ENCODE measurements at places on chromosomes 3 and 15. TPM values are rescaled to one million over a fixed set of nuclear protein-coding genes. Genes with fewer than 3 reads are reported as not detected.

DNA sequence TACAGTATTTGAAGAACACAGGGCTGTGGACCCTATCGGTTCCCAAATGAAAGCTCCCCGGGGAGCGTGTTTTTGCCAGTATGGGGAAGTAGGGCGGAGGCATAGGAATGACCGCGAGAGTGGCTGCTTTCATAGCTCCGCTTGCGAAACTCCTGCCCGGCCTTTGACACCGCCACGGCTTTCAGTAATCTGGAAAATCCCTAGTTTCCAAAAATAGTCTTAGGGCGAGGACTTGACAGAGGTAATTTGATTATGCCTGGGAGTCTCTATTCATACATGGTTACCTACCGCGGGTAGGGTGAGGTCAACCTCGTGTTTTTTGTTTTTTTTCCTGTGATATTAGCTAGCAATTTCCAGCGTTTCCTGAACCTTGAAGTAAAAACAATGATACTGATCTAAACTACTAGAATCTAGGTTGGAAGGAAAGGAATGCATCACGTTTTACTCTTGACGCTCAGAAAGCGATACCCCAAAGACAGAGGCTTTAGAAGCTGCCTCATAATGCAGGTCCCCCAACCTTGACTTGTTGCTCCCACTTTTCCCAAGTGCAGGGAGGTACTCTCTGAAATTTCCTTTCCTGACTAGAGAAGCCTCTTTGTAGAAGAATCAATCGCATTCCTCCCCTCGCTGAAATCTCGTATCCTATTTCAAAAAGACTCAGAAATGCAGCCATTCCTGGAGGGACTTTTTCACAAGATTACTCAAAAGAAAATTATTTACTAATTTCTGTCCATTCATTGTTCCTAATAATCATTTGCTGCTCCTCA, 894 bp upstream of the CCNL1 start:
- peak; percentile 90 for DNase-seq

DNA sequence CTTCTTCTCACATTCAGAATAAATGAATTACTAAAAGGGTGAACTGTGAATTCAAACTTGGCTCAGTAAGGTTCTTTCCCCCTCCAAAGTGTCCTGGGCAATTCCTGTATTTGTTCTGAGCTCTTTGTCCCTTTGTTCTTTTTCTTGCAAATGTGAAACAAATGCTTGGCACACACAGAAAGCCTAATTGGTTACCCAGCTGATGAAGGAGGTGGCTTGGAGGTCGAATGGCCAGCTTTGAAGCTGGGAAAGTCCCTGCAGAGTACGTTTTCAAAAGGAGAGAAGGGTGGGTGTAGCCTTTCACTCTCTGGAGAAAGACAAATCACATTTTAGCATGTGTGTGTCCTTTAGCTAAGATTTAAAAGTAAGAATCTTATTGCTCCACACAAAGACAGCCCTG, 154.4 kb downstream of the PEX5L start:
- DNase-seq = peak; percentile 2

- DNase-seq = no peak
Measured at GRCh38 chr3:168581771-168582225, 486.1 kb upstream of the GOLIM4 start.

DNA sequence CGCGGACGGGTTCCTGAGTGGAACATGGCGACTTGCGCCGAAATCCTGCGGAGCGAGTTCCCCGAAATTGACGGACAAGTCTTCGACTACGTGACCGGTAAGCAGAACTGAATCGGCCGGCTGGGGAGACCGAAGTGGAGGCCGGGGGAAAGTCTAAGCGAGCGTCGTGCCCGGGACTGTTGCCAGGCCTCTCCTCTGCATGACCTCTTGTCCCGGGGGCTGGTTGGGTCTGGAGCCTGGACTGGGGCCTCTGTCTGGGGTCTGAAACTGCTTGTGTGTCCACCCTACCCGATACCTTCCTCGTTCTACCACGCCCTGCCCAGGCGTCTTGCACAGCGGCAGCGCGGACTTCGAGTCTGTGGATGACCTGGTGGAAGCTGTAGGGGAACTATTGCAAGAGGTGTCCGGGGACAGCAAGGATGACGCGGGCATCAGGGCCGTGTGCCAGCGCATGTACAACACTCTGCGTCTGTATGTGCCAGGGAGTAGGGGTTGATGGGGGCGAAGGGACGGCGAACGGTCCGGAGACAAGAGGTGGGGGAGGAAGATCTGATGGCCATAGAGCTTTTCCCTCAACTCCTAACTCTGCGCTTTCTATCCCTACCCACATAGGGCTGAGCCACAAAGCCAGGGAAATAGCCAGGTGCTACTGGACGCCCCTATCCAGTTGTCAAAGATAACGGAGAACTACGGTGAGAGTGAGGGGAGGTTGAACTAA, at the start of gene ABCF3:
TSS of gene ABCF3 (plus strand) at position 16 of the 718 bp plus-strand sequence. CDS start at position 25, 9 bp downstream.
- DNase-seq = peak; percentile 59

- no peak for DNase-seq
Measured at GRCh38 chr15:52340093-52340492, 44.5 kb upstream of the MYO5C start.

SLC12A1 gene
- total RNA-seq = not detected

GRCh38 chr15:94099574-94099960, 131.8 kb upstream of the MCTP2 start:
- no peak for DNase-seq

DNA sequence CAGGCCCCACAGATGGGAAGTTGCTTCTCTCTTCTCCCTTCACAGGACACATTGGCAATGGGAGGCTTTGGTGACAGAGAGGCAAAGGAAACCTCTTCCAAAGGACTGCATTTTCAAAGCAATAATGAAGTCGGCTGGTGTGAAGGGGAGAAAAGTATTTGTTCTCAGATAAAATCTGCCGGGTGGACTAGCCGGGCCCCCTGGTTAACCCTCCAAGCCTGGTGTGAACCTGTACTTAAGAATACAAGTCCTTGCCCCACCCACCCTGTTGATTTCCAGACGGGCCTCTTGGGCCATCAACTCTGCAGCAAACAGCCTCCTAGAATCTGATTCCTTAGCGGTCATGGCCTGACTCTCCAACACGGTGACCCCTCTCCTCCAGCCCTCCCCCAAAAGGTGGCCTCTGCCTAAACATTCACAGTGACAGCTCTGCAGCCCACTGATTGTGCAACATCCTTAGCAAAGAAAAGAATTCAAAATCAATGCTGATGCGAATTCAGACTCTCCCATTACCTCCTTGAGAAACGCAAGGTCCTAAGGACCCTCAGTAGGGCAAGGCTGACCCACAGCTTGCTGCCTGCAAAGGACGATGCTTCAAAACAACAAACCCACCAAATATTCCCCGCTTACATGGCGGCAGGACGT, 9.9 kb downstream of the TLE3 start:
- DNase-seq = no peak

- no peak for DNase-seq
Measured at GRCh38 chr3:192726385-192726784, 956 bp downstream of the FGF12 start.

FSD2 gene
- total RNA-seq = not detected

DNA sequence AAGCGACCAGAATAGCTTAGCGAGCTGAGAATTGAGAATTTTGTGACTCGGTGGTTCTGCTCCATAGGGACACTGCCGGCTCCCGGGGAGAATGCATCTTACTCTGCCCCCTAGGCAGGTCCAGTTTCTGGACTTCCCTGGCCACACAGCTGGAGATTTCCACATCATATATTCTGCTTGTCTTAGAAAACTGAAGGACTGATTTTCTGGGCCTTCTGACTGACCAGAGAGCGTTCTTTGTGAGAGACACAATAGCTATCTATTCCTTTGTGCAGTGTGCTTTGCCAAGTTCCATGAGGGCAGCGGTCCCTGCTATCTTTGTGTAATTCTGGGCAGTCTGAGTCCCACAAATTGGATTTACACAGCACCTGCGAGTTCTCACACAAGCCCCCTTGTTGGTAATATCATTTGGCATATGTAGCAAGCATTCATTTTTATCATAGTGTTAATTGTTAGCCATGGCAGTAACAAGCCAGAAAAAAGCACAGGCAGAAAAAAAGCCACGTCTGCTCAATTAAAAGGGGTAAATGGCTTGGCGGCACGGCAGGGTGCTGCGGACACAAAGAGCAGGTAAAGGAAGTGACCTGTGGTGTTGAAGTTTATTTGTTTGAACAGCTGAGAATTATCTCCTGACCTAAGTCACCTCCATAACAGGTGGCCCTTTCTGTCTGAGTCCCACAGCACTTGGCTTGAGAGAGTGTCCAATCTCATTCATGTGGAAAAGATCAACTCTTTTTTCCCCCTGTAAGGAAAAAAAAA, 688.7 kb downstream of the TUSC7 start:
- no peak for DNase-seq

- DNase-seq = peak; percentile 73
Measured at GRCh38 chr3:39637807-39638206, 170.3 kb downstream of the MOBP start.

POC1A gene
- 8.7 TPM for total RNA-seq

TBC1D2B gene
- total RNA-seq = 24.2 TPM

DNA sequence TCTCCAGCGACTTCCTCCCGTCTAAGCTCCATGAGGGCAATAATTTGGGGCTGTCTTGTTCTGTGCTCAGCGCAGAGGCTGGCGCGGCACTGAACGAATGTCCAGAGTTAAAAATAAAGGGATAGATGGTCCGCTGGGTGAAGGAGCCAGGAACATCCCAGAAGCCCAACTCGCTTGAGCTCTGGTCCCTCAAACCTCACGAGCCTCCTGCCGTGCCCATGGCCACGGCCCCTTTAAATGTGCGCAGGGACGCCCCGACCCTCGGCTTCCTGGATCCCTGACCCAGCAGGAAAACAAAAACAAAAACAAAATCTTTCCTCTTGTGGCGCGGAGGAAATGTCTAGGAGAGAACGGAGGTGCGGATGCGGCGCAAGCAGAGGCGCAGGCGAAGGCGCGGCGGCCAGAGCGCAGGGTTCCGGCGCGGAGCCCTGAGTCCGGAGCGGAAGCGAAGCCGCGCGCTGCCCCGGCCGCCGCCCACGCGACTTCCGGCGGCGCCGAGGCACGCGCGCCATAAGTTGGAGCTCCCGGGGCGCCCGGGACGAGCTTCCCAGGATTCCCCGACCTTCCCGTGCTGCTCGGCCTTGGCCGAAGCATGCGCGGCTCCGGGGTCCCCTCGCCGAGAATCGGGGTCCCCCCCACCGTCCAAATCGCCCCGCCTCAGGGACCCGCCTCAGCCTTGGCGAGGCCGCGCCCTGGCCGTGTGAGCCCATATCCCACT, 52.9 kb upstream of the WNT7A start:
- no peak for DNase-seq

ONECUT1 gene
- total RNA-seq = not detected

DNA sequence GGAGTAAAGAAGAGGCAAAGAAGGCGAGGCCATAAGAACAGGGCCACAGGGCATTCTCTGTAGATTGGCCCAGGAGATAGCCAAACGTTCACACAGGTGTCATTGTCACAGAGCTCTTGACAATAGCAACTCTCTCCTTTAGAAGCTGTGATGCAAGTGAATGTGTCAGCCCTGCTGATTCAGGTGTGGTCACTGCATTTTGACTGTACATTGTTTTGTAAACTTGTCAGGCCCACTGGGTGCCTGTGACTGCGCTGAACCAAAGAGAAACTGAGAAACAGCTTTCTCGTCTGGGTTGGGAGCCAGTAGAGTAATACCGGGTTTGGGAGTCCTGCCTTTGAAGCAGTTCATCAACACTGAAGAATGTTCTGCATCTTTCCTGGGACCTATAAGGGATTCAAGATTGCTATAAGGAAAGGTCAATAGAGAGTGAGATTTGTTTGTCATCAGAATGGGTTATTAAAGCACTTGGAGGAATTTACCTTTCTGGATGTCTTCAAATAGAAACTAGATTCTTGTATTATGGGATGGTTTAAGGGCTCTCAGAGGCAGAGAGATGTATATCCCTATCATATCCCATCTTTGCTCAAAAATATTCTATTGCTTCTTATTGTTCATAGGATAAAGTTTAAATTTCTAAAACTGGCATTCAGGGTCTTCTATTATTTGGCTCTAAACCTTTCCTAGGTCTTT, 45.4 kb downstream of the TMEM45A start:
- no peak for DNase-seq

DNA sequence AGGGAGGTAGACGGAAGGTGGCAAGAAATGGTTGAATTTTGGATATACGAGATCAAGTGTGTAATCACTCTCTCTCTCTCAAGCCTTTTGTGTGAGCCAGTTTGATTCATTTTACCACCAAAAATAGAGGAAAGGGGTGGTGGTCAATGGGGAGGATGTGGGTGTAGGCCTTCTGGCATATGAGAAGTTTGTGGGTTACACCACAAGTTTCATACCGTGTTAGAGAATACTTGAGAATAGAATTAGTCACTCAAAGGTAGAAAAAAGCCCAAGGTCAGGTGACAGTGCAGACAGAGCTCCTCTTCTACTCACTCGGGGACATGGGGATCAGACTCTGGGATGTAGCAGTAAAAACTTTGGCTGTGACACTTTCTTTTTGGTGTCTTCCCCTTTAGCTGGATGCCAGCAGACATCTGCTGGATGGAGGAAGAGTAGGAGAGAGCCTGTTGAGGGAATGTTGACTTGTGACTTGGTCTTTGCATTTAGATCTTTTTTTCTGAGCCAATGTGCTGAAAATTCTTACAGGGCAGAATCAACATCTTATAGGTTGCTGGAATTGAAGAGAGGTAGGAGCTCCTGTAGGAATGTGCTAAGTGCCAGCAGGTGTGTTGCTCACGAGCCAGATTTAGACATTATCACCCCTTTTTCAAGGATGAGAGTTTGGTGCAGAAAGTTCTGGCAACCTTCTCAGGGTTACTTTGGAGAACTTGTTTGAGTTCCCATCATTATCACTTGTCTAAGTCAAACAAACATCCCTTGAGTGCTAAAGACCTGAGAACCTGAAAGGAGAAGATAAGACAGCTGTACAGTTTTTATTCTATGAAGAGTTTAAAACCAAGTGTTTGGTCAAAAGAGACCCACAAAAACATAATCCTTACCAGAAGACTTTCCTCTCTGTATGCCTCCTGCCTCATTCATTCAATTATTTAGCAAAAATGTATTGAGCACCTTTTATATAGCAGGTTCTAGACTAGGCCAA, 43.9 kb upstream of the RYK start:
- DNase-seq = no peak

GRCh38 chr3:153513236-153513635, 351.2 kb downstream of the RAP2B start:
- DNase-seq = peak; percentile 37

DNA sequence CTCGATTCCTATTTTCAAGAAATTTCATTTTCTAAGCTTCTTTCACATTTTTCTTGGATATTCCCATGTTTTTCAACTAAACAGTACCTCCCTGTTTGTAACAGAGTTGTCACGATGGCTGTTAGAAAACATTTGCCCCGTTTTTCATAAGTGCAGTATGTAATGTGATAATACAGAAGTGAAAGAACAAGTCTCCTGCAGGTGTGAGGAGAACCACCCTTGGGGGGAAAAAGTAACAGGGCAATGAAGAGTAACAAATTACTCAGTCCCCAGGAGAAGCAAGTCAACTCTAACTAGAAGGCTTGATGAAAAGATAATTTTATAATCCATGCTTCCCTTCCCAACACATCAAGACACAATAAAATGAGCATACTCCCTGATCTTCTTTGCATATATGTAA, 493.3 kb downstream of the FOXP1 start:
- DNase-seq = no peak

SERPINI2 gene
- not detected for total RNA-seq

- peak; percentile 84 for DNase-seq
Measured at GRCh38 chr3:4426782-4427344, 40.2 kb downstream of the SUMF1 start.

FOXL2 gene
- not detected for total RNA-seq

- peak; percentile 26 for DNase-seq
Measured at GRCh38 chr15:40695469-40695890, 506 bp downstream of the RAD51 start.

Measured in lung microvascular endothelial cell (primary cell).